Gastrocnemius medialis (tissue), 4 donors: ENCODE measurements at places on chromosomes 7 and 10.

DNA sequence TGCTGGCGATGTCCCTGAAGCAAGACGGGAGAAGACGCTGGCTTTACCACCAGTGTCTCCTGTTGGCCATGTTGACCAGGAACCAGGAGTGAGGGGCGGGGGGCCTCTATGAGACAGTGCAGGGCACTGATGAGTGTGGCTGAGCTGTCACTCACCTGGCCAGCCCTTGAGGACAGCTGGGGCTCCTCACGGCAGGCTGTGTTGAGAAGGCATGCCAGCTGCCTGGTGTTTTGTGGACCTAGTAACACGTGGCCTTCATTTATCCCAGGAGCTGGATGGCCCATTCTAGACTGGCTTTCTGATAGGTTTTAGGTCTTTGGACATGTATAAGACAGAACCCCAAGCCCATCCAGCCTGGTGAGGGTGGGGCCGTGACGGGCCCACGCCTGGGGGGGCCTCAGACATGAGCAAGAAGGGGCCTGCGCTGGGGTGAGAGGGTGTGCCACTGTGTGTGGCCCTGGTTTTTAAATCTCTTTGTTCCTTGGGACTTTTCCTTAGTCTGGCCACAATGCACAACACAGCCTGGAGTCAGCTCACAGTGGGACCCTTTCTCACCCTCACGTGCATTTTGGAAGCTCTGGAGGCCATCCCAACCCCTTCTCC lies 10.5 kb downstream of the RHBDD2 start:
- DNase-seq, result no peak

DNA sequence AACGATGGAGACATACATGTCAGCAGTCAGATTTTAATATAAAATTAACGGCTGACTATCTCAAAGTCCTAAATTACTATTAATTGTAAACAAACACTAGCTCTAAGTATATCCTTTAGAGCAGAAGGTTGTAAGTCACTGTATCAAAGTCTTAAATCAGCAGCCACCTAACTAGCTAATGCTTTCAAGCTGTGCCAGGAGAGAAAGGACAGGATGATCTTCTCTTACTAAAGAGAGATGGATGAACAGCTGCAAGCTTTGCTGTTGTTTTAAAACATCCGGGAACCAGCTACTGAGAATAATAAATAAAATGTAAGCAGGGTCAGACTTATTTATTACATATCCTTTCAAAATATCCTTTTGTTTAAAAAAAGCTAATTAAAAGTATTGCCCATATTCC lies 24.0 kb upstream of the ABLIM1 start:
- no peak for DNase-seq

- DNase-seq, result no peak
These were observed 86.5 kb upstream of the KDM7A start for GRCh38 chr7:140263277-140263676.

GRCh38 chr10:132488231-132488821 lies 49.3 kb upstream of the INPP5A start:
- DNase-seq, result no peak

DNA sequence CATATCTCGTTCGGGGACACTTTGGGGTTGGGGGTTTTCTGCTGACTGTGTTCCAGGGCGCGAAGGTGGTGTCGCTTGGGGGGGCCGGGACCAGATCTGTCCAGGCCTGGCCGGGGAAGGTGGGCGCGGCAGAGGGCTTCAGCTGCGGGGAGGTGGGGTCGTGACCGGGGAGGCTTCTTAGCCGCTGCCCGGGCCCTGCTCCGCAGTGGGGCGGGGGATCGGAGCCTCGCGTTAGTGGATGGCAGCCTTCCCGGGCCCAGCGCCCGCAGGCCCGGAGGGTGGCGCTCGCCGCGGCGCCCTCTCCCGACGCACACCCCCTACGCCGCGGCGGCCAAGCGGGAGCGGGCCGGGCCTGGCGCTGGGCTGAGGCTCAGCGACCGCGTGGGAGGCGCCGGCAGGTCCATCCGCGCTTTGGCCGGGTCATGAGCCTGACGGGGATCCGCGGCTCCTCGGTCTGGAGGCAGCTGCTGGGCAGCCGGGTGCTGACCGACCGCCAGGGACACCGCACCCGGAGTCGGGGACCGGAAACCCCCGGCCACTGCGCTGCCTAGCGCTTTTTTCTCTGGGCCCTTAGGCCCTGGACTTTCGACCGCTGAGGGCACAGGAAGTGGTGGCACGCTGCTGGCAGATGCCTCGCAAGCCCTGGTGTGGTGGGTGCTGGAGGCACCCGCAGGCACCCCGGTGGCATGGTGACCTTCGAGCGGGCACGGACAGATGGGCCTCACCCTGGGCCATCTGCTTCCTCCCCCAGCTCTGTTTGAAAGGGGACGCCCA lies 1.2 kb downstream of the AGAP3 start:
- no peak for DNase-seq

DNA sequence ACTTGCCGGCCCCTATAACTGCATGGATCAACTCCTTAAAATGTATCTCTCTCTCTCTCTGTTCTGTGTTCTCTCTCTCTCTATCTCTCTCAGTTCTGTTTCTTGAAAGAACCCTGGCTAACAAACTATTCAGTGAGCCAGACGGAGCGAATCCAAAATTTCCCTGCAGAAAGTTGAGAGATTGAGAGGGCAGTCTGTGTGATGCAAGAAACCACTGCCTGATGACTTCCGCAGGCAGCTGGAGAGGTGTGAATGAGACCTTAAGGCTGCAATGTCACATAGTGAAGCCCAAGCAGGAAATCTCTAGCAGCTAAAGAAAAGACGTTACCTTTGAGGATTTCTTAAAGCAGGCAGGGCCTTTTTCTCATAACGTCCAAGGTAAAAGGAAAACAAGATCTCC lies 17.3 kb downstream of the FAM107B start:
- no peak for DNase-seq

GRCh38 chr10:49458869-49459268 lies 63.0 kb upstream of the DRGX start:
- DNase-seq, result no peak

DNA sequence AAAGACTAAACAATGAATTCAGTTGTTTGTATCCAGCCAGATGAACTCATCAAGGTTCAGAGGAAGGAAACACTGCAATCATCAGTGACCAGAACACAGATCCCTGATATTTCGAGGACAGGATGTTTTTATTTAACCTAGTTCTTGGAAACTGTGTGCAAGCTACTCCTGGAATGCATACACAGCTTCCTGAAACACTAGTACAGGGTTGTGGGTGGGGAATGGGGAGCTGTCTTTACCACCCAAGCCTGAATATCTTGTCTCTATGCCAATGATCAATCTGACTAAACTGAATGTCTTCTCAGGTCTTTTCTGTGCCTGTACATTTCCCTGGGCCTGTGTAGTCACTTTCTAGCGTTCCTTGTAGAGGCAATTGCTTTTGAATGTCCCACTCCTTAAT lies 374.6 kb downstream of the CALN1 start:
- DNase-seq, result no peak

DNA sequence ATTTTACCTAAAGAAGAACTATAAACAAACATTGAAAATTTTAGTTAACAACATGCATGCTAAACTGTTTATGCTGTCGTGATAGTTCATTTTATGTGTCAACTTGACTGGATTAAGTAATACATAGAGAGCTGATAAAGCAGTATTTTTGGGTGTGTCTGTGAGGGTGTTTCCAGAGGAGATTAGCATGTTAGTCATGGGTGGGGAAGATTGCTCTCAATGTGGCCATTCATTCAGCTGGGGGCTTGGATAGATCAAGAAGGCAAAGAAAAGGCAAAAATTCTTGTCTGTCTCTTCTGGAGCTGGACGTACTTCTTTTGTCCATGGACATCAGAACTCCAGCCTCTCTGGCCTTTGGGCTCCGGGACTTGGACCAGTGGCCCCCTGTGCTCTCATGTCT lies 172.9 kb upstream of the SEMA3E start:
- DNase-seq, result no peak

DNA sequence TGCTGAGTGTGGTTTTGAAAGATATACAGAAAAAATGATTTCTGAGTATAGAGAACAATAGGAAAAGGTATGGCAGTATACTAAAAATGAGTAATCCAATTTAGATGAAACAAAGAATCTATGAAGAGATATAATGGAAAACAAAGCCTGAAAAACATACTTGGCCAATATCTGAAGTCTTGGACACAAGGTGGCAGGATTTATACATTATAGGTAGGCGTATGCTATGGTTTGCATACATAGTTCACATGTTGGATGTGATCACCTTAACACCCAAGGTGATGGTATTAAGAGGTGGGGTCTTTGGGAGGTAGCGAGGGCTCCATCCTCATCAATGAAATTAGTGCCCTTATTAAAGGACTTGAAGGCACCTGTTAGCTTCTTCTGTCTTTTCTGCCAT lies 34.5 kb upstream of the BPGM start:
- DNase-seq, result no peak

DNA sequence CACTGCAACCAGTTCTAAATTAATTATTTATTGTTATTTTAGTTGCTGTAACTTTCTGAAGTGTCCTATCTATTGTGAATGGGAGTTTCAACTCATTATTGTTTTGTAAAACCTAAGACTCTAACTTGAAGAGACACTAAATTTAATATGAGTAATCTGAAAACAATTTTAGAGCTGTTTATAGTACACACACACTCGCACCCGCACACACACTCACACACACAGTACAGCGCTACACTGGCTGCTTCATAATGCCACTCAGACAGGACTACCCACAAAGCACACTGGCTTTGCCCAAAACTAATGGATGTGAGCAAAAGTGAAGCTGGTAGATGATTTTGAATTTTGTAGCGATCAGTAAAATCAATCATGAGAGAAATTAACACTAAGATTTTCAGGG lies 238.9 kb upstream of the ETV1 start:
- DNase-seq, result no peak

DNA sequence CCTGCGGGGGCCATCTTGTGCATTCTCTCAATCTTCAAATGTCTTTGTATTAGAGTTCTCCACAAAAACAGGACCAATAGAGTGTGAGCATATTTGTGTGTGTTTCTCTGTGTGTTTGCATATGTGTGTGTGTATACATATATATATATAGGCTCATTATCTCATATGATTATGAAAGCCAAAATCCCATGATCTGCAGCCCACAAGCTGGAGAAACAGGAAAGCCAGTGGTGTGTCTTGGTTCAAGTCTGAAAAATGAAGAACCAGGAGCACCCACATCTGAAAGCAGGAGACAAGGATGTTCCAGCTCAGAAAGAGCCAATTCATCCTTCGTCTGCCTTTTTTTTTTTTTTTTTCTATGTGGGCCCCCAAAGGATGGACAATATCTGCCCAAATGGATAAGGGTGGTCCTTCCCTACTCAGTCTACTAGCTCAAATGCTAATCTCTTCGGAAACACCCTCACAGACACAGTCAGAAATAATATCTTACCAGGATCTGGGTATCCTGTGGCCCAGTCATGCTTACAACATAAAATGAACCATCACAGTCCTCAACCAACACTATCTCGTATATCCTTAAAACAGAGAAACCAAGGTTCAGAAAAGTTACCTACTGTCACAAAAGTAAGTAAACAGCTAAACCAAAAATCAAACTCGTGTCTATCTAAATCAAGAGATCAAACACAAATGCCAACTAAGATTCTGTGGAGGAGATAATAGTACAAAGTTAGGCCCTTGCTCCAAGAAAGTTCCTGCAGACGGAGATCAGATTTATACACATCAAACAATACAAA lies 141.9 kb downstream of the JMJD1C start:
- DNase-seq, result no peak

- DNase-seq, result no peak
These were observed 124.9 kb downstream of the RNLS start for GRCh38 chr10:88458209-88458608.

- no peak for DNase-seq
These were observed 135.0 kb downstream of the GALNT17 start for GRCh38 chr7:71266912-71267311.

GRCh38 chr10:11578802-11579255 lies 32.6 kb downstream of the USP6NL start:
- DNase-seq, result no peak
